ENCODE measurements at places on chromosomes 3 and 15.
A peak's percentile ranks its signal among the peaks of the same experiment; 100 is the strongest.

GRCh38 chr3:115805520-115805919, 182.2 kb downstream of the GAP43 start:
- no peaks in the 10 kb centered on the region for H3K36me3 ChIP-seq
- no peaks in the 10 kb centered on the region for H3K27me3 ChIP-seq
- DNase-seq: no peak
- H3K4me1 ChIP-seq: no peaks in the 10 kb centered on the region

GRCh38 chr3:42402394-42403096, 7.9 kb downstream of the LYZL4 start:
- no peak overlapping the region for H3K27ac ChIP-seq
- no peaks in the 10 kb centered on the region for H3K36me3 ChIP-seq
- H3K27me3 ChIP-seq: no peaks in the 10 kb centered on the region

DNA sequence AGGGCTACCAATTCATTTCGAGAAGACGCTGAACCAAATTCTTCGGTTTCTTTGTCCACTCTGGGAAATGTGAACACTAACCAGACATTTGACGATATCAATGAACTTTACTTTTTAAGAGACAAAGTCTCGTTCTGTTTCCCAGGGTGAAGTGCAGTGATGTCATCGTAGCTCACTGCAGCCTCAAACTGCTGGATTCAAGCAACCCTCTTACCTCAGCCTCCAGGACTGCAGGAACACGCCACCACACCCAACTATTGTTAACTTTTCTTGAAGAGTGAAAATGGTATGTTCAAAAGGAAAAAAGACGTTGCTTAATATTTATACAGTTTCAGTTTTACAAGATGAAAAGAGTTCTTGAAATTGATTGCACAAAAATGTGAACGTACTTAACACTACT, 30.6 kb downstream of the MB21D2 start:
- no peak overlapping the region for H3K4me3 ChIP-seq
- H3K27me3 ChIP-seq: no peaks in the 10 kb centered on the region
- no peaks in the 10 kb centered on the region for H3K4me1 ChIP-seq
- no peak for DNase-seq
- H3K27ac ChIP-seq: no peak overlapping the region

GRCh38 chr3:45604596-45604995, 10.0 kb downstream of the LIMD1 start:
- H3K27ac ChIP-seq: peak overlapping the region; percentile 77
- H3K4me1 ChIP-seq: peaks cover 33% of the 10 kb centered on the region
- H3K4me3 ChIP-seq: no peak overlapping the region

DNA sequence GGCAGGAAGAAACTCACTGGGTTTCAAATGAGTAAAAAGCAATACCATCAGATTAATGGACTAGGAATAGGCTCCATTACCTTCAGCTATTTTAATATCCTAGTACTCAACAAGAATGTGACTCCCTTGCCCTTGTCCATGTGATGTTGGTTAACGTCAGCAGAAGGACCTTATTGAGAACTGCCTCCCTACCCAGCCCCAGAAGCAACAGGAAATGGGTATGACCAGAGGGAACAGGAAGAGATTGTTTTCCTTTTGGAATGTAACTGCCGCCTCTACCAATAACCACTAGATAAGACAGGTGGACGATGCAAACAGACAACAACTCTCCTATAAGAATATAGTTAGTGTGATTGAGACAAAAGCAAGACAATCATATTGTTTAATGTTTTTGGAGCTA, 10.4 kb upstream of the MME start:
- no peak overlapping the region for H3K4me3 ChIP-seq
- DNase-seq: no peak
- no peaks in the 10 kb centered on the region for H3K4me1 ChIP-seq
- H3K27ac ChIP-seq: no peak overlapping the region

GRCh38 chr3:150232992-150233451, 175.1 kb upstream of the TSC22D2 start:
- no peaks in the 10 kb centered on the region for H3K27me3 ChIP-seq
- no peak for DNase-seq
- no peaks in the 10 kb centered on the region for H3K36me3 ChIP-seq
- no peak overlapping the region for H3K4me3 ChIP-seq
- H3K27ac ChIP-seq: no peak overlapping the region
- no peaks in the 10 kb centered on the region for H3K4me1 ChIP-seq

- no peaks in the 10 kb centered on the region for H3K36me3 ChIP-seq
- no peak for DNase-seq
- H3K4me1 ChIP-seq: no peaks in the 10 kb centered on the region
- H3K4me3 ChIP-seq: no peak overlapping the region
- no peaks in the 10 kb centered on the region for H3K27me3 ChIP-seq
These were observed 95.5 kb downstream of the TFDP2 start for GRCh38 chr3:142053835-142054234.

DNA sequence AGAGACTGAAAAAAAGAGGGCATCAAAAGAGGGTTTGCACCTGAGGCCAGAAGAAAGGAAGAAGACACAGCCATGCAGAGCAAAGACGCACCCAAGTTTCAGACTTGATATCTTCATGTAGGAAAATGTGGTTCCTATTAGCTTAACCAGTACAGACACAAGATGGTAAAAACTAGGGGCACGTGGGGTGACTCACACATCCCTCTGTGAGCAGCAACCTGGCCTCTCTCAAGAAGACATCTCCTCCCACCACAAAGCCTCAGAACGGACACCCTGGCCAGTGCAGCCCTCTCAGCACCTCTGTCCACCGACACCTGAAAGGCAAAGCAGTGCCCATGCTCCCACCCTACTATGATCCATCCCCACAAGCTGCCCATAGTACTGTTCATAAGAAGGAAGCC, 33.3 kb downstream of the GLB1 start:
- H3K27me3 ChIP-seq: no peaks in the 10 kb centered on the region
- H3K4me3 ChIP-seq: no peak overlapping the region
- no peak for DNase-seq
- H3K27ac ChIP-seq: no peak overlapping the region
- no peaks in the 10 kb centered on the region for H3K4me1 ChIP-seq

- H3K27me3 ChIP-seq: peaks cover 17% of the 10 kb centered on the region
- no peak for DNase-seq
- H3K36me3 ChIP-seq: no peaks in the 10 kb centered on the region
- H3K4me3 ChIP-seq: no peak overlapping the region
These were observed 716 bp upstream of the ISLR2 start for GRCh38 chr15:74129586-74130154.

DNA sequence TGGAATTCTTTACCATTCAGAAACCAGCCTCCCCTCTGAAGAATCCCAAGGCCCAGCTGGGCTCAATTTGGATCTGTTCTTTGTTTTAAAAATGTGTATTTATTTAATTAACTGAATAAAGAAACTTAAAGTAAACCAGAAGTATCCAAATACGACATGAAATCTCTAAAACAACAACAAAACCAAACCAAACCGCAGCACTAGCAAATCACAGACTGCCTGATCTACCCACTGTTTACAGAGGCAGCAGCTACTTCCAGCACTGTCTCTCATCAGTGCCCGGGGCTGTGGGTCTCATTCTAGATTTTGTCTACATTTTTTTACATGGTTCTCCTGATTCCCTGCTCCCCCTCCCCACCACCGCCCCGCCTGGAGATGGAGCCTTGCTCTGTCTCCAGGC, 2.3 kb downstream of the FLNB start:
- H3K4me3 ChIP-seq: peak overlapping the region; percentile 79
- peak overlapping the region; percentile 57 for H3K27ac ChIP-seq
- DNase-seq: no peak
- H3K27me3 ChIP-seq: no peaks in the 10 kb centered on the region

- peak overlapping the region; percentile 97 for H3K27ac ChIP-seq
- H3K27me3 ChIP-seq: no peaks in the 10 kb centered on the region
- peaks cover 18% of the 10 kb centered on the region for H3K4me1 ChIP-seq
- no peaks in the 10 kb centered on the region for H3K36me3 ChIP-seq
These were observed 642 bp downstream of the SCAP start for GRCh38 chr3:47475029-47475569.

DNA sequence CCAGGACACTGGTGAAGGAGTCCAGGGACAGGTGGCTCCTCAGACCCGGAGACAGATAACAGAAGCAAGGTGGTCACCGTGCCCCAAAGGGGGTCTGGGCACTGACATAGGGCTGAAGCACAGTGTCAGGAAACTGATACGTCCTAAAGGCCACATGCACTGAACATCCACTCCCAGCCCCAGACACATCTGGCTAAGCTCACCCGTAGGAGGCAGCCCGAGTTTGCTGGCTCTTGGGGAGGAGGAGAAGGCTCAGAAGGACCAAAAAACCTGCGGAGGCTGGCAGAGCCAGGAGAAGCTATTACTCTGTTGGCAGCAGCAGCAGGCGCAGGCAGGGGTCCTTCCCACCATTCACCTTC, 1.2 kb downstream of the CACNA2D2 start:
- H3K27ac ChIP-seq: no peak overlapping the region
- peaks cover 6% of the 10 kb centered on the region for H3K4me1 ChIP-seq
- no peaks in the 10 kb centered on the region for H3K36me3 ChIP-seq
- peaks cover 8% of the 10 kb centered on the region for H3K27me3 ChIP-seq
- no peak for DNase-seq

- H3K36me3 ChIP-seq: no peaks in the 10 kb centered on the region
- no peak overlapping the region for H3K4me3 ChIP-seq
- no peaks in the 10 kb centered on the region for H3K27me3 ChIP-seq
- H3K4me1 ChIP-seq: peaks cover 3% of the 10 kb centered on the region
- H3K27ac ChIP-seq: no peak overlapping the region
- DNase-seq: no peak
These were observed 37.2 kb upstream of the THBS1 start for GRCh38 chr15:39543651-39544050.

DNA sequence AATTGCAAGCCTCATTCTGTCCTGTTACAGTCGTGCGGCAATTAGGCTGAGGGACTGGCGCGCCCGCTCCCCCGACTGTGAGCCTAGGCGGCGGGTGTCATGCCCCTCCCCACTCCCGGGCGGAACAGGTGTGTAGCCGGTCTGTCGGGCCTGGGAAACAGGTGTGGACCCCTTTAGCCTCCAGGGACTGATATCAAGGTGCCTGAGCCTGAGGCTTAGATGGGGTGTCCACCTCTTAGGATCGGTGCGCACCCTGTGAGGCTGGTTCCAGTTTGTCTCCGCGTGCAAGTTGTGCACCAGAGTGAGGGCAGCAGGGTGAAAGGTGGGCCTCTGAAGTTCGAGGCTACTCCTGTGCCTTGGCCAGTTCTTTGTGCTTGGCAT, 686 bp downstream of the VPS8 start:
- peaks cover 4% of the 10 kb centered on the region for H3K4me1 ChIP-seq
- no peaks in the 10 kb centered on the region for H3K36me3 ChIP-seq

- no peaks in the 10 kb centered on the region for H3K27me3 ChIP-seq
- DNase-seq: no peak
- no peaks in the 10 kb centered on the region for H3K4me1 ChIP-seq
- H3K4me3 ChIP-seq: no peak overlapping the region
These were observed 73.9 kb upstream of the CHRNB4 start for GRCh38 chr15:78714890-78715289.

DNA sequence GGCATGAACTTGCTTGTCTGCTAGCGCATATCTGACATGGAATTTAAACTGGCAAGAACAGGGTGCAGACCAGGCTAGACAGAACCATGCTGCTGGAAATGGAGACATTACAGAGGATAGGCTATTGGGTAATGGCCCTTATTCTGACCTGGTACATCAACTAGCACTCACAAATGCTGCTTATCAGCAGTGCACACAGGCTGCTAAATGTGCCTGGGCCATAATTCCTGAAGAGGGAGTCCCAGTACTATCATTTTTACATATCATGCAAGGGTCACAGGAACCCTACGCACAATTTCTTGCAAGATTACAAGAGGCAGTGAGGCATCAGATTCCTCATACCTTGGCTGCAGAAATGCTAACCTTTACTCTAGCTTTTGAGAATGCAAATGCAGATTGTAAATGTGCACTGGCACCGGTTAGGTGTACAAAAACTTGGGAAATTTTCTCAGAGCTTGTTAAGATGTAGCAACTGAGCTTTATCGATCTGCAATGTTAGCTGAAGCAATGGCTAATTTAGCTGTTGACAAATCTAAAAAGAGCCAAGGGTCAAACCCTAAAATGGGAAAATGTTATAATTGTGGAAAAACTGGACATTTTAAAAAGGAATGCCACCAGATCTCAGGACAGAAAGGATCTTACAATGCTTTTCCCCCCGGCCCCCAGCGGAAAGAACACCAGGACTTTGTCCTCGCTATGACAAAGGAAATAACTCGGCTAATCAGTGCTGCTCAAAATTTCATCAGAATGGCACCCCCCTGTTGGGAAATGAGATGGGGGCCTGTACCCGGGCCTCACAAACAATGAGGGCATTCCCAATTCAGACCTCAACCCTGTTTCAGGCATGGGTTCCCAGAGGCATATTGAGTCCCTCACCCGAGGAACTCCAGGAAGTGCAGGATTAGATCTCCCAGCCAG, 21.1 kb downstream of the CCRL2 start:
- H3K4me1 ChIP-seq: peaks cover 8% of the 10 kb centered on the region
- DNase-seq: no peak
- H3K4me3 ChIP-seq: no peak overlapping the region
- H3K27ac ChIP-seq: no peak overlapping the region
- no peaks in the 10 kb centered on the region for H3K36me3 ChIP-seq

DNA sequence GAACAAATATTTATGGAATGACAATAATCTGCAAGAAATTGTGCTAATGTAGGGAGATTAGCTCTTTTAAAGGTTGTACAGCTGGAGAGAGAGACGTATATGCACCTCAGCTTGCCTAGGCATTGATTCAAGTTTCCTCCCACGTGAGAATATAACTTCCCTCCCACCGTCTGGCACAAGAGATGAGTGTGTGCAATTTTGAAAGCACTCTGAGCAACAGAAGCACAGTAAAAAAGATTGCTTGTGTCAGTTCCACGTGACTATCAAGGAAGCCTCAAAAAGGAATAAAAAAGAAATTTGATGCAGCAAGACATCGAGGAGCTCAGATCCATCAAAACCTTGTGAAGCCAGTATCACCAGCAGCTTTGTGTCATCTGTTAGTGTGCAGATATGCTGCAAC, 435.3 kb downstream of the TUSC7 start:
- H3K27me3 ChIP-seq: no peaks in the 10 kb centered on the region
- no peak overlapping the region for H3K4me3 ChIP-seq
- no peak for DNase-seq
- no peaks in the 10 kb centered on the region for H3K36me3 ChIP-seq
- H3K27ac ChIP-seq: no peak overlapping the region

DNA sequence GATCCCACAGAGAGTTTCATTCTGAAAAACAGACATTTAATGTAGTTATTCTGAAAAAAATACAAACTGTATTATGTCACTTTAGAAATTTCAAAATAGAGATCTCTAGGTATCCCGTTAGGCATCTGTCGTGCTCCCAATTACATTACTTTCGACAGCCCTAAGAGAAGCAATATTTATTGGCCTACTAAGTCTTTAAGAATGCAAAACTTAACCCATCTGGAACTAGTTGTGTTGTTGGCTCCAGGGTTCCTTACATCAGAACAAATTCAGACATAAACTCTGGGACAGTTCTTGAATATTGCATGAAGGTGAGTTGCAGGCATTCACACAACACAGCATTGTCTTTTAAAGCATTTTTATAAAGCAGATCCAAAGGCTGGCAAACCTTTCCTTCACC, 498.4 kb downstream of the FHIT start:
- H3K27me3 ChIP-seq: no peaks in the 10 kb centered on the region
- DNase-seq: no peak
- H3K4me3 ChIP-seq: no peak overlapping the region
- H3K36me3 ChIP-seq: no peaks in the 10 kb centered on the region
- no peaks in the 10 kb centered on the region for H3K4me1 ChIP-seq

- H3K4me1 ChIP-seq: peaks cover 6% of the 10 kb centered on the region
- H3K36me3 ChIP-seq: peaks cover 7% of the 10 kb centered on the region
- H3K4me3 ChIP-seq: no peak overlapping the region
These were observed 3.5 kb upstream of the ISG20 start for GRCh38 chr15:88635318-88635717.

GRCh38 chr15:85744579-85744978, 50.1 kb downstream of the KLHL25 start:
- no peak overlapping the region for H3K4me3 ChIP-seq
- H3K27ac ChIP-seq: no peak overlapping the region
- H3K27me3 ChIP-seq: no peaks in the 10 kb centered on the region
- H3K4me1 ChIP-seq: no peaks in the 10 kb centered on the region
- DNase-seq: no peak

All from liver (tissue), 10 donors.